ENCODE measurements at places on chromosomes 12 and 14.
A peak's percentile ranks its signal among the peaks of the same experiment; 100 is the strongest.

- DNase-seq = no peak
Measured at GRCh38 chr14:22610931-22611330, 12.8 kb downstream of the ABHD4 start.

GRCh38 chr14:42736408-42736807 is 1129.7 kb downstream of the LRFN5 start:
- DNase-seq = no peak

DNA sequence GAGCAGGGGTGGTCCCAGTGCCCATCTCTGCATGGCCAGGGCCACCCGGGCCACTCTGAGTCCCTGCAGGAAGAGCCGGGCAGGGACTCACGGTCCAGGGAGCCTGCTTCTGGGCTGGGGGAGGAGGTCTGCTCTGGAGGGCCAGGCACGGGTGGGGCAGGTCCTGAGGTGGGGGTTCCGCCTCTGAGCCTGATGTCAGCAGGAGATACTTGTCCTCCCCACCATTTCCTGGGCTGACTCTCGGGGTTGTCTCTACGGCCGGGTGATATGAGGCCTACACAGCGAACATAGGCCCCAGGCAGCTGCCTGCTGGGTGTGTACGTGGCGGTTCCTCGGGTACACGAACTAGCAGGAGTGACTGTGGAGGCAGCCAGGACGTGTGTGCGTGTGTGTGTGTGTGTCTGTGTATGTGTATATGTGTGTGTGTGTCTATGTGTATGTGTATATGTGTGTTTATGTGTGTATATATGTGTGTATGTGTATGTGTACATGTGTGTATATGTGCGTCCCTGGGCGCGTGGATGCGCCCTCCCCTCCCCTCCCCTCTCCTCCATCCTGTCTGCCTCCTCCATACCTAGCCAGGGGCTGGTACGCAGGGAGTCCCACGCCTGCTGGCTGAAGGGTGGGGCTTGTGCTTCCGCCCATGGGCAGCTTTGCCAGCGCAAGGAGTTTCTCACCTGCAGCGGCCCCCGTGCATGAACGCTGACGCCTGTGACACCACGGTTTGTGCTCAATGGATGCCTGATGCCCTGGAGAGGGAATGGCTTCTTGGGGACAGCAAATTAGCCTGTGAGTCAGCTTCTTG is 30.4 kb upstream of the TRAF3 start:
- no peak for DNase-seq

- DNase-seq = no peak
Measured at GRCh38 chr14:65849558-65849957, 437.0 kb downstream of the FUT8 start.

- no peak for DNase-seq
Measured at GRCh38 chr14:73325630-73326299, 88.5 kb downstream of the PAPLN start.

- DNase-seq = no peak
Measured at GRCh38 chr12:127728285-127728684, 538.7 kb upstream of the TMEM132C start.

GRCh38 chr12:1843641-1844005 is 23.3 kb downstream of the LRTM2 start:
- DNase-seq = no peak

DNA sequence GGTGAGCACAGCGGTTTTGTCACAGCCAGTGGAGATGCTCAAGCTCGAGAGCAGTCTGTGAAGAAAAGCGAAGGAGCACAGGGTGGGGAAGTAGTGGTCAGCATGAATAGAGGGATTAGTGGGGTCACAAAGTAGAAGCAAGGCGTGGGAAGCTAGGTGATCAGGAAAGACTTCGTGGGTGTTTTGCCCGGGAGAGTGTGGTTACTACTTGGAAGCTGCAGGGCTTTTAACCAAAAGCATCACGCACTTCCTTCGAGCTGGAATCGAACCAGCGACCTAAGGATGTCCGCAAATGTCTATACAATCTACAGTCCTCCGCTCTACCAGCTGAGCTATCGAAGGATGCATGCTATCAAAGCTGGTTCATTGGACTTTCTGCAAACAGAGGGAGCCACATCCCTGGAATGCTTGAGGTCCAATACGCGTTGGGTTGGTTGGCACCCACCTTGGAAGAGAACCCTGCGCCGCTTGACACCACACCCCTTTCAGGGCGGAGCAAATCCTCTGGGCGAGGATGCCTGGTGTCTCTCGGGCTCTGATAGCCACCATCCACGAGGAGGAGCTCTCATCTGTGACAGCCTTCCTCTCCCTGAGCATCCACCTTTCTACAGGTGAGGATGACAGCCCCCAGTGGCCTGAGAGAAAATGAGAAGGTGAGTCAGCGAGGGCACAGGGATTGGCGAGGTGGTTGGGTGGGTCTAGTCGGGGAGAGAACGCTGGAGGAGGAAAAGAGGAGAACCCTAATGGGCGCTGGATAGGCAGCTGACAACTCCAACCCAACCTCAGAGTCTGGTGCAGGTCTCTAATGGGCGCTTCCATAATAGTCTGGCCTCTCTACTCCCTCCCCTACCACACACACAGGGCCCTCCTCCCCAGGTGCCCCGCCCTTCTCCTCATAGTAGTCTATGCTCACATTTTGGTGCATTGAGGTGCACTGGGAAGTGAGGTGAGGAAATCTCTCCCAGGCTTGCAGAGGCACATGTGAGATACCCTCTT is 16.0 kb upstream of the OR6S1 start:
- DNase-seq = peak; percentile 65

DNA sequence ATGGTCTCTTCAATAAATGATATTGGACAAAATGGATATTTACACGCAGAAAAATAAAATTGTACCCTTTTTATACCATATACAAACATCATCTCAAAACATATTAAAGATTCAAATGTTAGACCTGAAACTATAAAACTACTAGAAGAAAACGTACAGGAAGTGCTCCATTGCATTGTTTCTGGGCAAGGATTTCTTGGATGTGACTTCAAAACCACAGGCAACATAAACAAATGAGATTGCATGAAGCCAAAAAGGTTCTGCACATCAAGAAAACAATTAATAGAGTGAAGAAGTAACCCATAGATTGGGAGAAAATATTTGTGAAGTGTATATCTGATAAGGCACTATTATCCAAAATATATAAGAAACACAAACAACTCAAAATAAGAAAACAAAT is 812.4 kb downstream of the NRXN3 start:
- DNase-seq = no peak

- no peak for DNase-seq
Measured at GRCh38 chr12:52969828-52970569, 21.1 kb downstream of the KRT18 start.

- DNase-seq = peak; percentile 98
Measured at GRCh38 chr14:104094709-104095425, 9.4 kb downstream of the ASPG start.

- DNase-seq = no peak
Measured at GRCh38 chr12:119692410-119692809, 24.5 kb downstream of the PRKAB1 start.

DNA sequence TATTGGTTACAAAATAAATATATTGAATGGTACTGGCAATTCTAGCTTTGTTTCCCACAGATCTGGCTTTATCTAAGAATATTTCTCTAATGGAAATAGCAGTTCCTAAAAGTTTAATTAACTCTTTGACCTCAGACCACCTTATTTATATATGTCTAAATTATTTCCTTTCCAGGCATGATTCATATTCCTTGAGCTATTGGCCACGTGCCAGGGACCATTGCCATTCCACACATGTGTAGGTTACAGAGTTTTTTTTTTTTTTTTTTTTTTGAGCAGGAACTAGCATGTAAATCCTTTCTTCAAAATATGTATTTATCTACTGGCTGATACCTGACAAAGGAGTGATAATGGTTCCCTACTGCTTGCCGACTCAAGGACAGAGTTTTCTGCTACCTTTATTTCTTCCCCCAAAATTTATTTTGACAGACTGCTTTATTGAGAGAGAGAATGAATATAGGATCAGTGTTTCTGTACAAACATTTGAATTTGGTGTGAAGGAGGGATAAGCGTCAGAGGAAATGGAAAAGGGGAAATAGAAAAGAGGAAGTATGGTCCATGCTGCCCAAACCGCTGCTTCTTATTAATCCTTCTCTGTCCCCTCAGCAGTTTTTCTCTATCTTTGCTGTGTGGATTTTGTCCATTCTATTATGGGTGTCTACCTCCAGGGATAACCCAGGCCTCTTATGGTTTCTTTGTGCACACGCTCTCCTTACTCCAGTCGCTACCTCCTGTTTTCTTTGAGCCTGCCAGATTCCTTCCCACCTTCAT is 36.4 kb downstream of the PDE3A start:
- no peak for DNase-seq

DNA sequence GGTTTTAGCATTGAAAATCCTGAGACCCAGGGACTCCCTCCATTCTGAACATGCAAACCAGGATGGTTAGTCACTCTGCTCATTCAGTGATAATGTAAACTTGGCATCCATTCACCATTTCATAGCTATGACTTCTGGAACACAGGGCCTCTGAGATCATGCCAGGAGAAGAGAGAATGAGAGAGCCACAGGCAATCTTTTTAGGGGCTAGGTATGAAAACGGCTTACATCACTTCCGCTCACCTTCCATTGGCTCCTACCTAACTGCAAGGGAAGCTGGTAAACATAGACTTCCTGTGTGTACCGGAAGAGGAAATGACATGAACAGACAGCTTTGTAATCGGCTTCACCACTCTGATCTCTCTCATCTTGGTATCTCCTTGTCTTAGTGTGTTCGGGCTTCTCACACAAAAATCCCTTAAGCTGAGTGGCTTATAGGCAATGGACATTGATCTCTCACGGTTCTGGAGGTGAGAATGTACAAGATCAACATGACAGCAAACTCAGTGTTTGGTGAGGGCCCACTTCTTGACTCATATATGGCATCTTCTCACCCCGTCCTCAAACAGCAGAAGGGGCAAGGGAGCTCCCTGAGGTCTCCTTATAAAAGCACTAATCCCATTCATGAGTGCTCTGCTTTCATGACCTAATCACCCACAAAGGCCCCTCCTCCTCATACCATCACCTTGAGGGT is 465.9 kb upstream of the TBX3 start:
- no peak for DNase-seq

- DNase-seq = no peak
Measured at GRCh38 chr12:13223941-13224340, 27.4 kb downstream of the EMP1 start.

GRCh38 chr14:81113176-81113575 is 107.6 kb downstream of the GTF2A1 start:
- no peak for DNase-seq
